Stimulated activated CD4-positive, alpha-beta T cell treated with anti-CD3 and anti-CD28 coated beads, Interleukin-15, amount 100 ng/mL, for 48 hours (primary cell): ENCODE measurements at places on chromosomes 3 and 15.

GRCh38 chr3:39809995-39810595 is 686 bp downstream of the MYRIP start:
- DNase-seq = no peak

DNA sequence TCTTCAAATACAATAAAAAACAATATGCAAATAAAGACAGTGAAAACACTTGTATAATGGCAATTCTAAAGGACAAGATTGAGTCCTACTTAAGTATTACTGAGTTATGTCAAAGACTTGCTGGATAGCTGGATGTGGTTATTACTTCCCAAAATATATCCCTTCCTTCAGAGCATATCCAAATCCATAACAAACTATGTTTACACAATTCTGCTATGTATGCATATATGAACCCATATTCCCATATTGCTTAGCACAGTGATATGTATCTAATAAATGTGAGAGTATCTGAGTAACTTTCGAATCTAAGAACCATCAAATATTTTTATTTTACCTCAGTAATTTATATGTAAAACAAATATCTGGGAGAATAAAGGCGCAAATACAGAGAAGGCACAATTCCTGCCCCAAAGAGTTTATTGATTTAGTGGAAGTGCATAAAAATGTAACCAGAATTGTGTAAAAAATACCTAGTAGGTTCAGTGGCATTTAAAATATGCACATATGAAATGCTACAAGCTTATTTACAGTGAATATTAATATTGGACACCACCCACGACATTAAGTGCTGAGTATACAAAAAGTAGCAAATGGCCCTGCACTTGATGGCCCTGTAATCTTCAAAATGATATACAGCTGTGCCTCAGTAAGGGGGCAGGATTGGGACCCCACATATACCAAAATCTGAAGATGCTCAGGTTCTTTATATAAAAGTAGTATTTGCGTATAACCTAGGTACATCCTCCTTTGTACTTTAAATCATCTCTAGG is 37.1 kb downstream of the TMEM212 start:
- DNase-seq = no peak

- DNase-seq = no peak
These were observed 2.0 kb downstream of the WNT7A start for GRCh38 chr3:13877911-13878280.

GRCh38 chr3:120498556-120499346 is 48.0 kb upstream of the FSTL1 start:
- no peak for DNase-seq

- no peak for DNase-seq
These were observed 34.2 kb upstream of the ACAD9 start for GRCh38 chr3:128845119-128845777.

- DNase-seq = no peak
These were observed 186.9 kb downstream of the PDZRN3 start for GRCh38 chr3:73437828-73438227.

DNA sequence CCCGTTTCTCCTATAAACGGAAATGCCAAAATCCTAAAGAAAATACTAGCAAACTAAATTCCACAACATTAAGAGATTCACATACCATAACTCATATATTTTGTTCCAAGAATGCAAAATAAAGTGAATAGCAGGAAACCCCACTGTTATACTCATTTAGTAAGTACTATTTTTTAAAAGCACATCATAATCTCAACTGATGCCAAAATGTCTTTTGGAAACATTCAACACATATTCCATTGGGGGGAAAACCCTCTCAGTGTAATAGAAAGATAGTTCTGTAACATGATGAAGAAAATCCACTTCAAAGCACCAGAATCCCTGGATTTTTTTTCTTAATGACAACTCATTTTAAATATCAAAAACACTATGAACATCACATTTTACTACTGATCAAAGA is 93.0 kb upstream of the EIF1B start:
- no peak for DNase-seq

DNA sequence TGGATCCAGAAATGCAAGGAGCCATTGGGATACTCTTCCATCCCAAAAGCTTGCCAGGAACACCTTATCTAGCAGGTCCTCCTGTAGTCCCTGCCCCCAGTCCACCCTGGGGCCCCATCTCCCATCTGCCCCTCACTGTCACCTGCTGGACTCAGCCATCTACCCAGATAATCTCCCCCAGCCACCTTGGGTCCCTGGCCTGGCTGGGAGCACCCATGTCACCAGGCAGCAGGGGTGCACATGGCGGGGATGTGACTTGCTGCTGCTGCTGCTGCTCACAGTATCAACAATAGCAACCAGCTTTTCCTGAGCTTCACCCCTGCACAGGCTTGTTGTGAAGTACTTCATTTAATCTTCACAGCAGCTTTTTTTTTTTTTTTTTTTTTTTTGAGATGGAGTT is 12.6 kb downstream of the PTH1R start:
- no peak for DNase-seq

DNA sequence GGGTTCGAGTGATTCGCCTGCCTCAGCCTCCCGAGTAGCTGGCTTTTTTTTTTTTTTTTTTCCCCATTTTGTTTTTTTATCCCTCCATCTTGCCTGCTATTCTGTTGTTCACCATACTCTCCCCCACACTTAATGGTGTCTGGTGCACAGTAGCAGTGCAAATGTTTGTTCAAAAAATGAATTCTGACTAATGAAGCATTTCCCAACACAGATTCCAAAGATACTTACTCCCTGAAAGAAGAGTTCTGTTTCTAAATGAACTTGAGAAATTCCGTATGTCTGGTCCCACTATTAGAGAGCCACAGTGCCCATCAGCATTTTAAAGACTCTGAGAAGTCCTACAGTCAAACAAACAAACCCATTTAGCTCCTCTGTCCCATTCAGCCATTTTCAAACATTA is 9.5 kb downstream of the EDEM1 start:
- no peak for DNase-seq

DNA sequence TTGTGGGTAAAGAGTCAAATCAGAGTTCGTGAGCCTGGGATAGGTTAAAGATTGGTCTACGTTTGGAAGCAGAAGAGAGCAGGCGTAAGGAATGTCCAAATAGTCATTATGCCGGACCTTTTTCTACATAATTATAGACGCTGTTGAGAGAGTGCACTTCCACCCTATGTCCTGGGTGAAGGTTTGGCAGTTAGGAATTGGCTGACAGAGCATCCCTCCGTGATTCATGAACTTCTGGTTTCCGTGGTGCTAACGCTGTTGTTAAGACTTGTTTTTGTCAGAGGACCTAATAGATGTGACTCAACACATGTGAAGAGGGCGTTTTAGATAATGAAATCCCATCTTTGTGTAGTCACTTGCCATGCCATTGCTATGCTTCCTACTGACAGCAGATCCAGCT is 1.1 kb downstream of the EAF1 start:
- peak; percentile 4 for DNase-seq

DNA sequence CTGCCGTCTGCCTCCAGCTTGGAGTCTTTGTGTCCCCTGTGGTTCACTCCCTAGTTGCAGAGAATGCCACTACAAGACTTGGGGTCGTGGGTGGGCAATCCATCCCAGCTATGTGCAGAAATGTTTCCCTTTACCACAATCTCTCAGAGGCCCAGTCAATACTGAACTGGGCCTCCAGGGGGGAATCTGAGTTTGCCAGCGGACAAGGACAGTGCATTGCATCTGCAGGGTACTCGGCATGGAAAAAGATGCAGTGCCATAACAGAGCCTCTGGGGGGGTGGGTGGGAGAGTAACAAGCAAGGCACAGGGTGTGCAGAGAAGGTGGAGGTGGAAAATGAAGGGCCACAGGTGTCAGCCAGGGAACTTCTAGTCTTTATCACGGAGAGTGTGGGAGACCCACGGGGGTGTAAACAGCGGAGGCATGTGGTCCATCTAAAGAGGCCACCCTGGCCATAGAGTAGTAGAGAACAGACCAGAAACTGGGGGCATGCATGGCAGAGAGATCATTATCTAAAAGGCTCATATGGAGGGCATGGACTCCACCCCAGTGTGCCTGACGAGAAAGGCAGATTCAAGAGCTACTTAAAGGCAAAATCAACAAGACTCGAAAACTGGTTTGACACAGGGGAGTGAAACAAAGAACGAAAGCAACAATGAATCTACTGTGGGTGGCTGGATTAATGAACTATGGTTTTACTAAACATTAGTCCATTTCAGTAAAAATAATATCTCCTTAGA is 182.4 kb downstream of the ANXA2 start:
- DNase-seq = no peak

- DNase-seq = no peak
These were observed 37.5 kb downstream of the SETMAR start for GRCh38 chr3:4340411-4341335.

GRCh38 chr15:97087006-97087741 is 756.7 kb downstream of the NR2F2 start:
- no peak for DNase-seq
